ENCODE measurements at places on chromosomes 3 and 15.

GRCh38 chr3:23981136-23981535 lies 36.0 kb downstream of the NR1D2 start:
- DNase-seq = no peak

- DNase-seq = no peak
These were observed 130.2 kb upstream of the STRIT1 start for GRCh38 chr3:155423526-155424322.

- no peak for DNase-seq
These were observed 83.8 kb downstream of the MRPL46 start for GRCh38 chr15:88383354-88383753.

GRCh38 chr3:138833899-138834595 lies 681 bp downstream of the PIK3CB start:
- peak; percentile 52 for DNase-seq

- DNase-seq = no peak
These were observed 875.1 kb downstream of the NSUN3 start for GRCh38 chr3:94937980-94938379.

DNA sequence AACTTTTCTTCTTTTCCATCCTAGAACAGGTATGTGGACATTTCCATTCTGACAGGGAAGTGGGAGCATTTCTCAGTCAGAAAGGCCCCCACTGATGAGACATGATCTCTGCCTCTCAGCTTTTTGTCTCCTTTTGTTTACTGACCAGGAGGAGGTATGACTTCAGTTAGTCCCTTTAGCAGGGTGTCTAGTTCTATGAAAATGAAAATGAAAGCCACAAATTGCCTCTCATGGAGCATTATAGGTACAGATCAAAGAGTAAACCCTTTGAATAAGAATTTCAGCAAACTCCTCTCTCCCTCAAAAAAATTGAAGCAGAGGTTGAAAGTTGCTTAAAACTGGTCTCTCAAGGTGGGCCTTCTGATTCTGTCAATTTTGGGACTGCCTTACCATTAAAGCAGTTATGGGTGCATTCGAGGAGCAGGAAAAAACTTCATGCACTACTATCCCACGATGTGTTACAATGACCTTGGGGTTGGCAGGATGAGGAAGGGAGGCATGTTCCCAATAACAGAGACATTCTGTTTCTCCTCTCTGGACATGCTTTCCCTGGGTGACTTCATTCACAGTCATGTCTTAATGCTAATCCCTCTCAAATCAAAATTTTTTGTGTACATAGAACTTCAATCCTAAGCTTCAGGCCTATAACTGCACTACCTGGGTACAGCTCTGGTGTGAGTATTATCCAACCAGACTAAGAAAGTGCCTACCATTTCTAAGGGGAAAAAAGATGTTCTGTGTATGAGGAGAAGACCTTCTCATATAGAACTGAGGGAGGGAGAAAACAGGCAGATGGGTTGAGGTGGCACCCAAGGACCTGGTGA lies 50.6 kb upstream of the TBC1D23 start:
- no peak for DNase-seq

DNA sequence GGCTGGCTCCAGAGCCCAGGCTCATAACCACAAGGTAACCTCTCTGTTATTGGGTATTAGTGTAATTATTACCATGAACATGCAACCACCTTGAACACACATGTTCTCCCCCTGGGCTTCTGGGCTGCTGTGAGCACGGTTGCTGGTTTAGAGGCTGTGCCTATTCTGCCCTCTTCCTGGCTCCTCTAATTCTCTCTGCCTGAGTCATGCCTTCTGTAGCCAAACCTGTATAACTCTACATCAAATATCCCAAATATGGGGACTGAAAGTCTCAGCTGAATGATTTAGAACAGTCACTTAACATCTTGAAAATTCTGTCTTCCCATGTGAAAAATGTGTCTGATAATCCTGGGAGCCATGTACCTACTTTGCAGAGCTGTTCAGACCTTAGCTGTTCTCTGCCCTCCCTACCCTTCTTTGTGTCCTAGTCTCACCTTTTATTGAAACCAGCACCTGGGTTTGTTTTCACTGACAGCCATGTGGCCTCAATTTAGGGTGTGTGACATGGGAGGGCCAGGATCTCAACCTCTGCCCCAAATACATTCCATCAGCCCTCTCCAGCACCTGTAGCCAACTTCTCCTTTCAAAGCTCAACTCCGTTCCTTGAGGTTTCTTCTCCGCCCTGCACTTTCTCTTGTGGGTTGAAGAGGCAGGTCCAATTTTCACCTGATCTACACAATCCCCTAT lies 60.7 kb downstream of the PDZRN3 start:
- no peak for DNase-seq

GRCh38 chr3:195748661-195749060 lies 27.9 kb downstream of the MUC20 start:
- no peak for DNase-seq

- DNase-seq = no peak
These were observed 113.0 kb upstream of the ETV5 start for GRCh38 chr3:186221760-186222378.

DNA sequence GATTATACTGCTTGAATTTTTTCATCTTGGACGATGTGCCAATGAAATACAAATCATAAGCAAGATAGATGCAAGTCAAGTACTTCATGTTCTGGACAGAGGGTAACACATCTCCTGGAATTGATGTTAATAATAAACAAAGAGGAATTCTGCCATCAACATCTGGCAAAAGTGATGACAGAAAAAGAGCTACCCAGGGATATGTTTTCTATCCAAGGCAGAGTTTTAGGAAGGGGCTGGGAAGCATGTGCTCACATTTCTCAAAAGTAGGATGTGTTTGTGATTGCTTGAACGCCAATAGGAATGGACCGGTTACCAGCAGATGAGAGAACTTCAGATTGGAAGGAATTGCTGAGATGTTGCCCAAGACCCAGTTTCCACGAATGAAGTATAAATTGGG lies 242.6 kb upstream of the AGTR1 start:
- DNase-seq = no peak

GRCh38 chr3:155805204-155805801 lies 775 bp downstream of the C3orf33 start:
- peak; percentile 22 for DNase-seq

- no peak for DNase-seq
These were observed 21.0 kb downstream of the SLCO2A1 start for GRCh38 chr3:134008630-134009156.

- no peak for DNase-seq
These were observed 50.9 kb downstream of the RGMA start for GRCh38 chr15:93037820-93038705.

DNA sequence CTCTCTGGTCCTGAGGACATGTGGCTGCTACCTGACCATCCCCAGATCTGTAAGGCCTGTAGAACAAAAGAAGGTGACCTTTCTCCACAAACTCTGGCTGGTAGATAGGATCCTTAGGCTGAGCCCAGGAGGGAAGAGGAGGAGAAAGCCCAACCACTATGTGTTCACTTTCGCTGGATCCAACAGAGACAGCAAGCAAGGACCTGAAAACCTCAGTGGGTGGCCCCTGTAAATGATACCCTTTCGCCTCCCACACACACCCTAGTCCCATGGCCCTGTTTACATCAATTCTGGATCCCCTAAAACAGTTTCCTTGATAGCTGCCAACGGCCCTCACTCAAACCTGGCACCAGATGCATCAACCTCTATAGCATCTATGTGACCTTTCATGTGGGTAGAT lies 22.4 kb downstream of the CCDC12 start:
- no peak for DNase-seq

- no peak for DNase-seq
These were observed 35.3 kb downstream of the TLE3 start for GRCh38 chr15:70062321-70062956.

GRCh38 chr15:38535491-38536200 lies 29.0 kb downstream of the RASGRP1 start:
- no peak for DNase-seq

DNA sequence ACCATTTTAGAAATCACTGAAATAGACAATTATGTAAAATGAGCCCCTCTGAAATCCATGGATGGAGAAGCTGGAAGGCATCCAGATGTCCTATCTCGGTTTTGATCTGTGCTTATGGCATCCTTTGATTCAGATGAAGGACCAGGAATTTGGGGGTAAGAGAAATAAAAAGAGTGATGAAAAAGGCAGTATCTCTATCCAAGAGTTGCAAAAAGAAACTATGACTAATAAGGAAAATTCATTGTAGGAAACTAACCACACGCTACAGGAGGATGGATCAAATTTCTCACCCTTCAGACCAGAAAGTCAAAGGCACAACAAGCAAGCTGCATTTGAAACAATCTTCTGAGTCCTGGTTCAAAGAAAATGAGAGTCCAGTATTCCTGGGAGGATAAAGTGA lies 34.8 kb downstream of the SRGAP3 start:
- DNase-seq = no peak

GRCh38 chr15:51848811-51849210 lies 19.4 kb downstream of the TMOD3 start:
- no peak for DNase-seq

Data from suppressor macrophage treated with lipopolysaccharide for 1 hour (primary cell).